HS-5 (cell line): ENCODE measurements at places on chromosomes 5 and 9.

DNA sequence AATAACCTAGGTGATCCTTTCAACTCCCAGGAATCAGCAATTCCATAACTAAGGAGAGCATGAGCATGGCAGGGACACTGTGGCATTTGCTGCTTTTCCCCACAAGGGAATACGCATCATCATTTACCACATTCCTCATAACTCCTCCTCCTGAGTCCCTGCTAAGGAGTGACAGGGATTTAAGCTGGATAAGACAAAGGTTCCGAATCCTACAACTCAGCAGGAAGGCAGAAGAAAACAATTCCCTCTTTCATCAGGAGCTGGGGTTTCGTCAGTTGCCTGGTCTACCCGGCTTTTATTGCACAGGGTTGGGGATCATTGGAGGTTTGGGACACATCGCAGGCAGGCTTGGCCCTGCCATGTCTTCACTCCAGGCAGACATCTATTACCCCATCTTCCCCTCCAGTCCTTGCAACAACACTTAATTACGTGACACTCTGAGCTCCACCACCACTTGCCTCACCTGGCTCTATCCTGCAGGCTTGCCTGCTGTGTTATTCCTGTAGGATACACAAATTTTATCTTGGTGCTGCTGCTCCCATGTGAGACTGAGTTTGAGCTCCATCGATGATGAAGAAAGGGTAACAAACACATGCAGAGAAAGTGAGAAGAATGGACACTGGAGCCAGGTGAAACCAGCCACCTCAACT, 563.0 kb upstream of the KLF4 start:
- no peak for DNase-seq

- no peak for DNase-seq
Measured at GRCh38 chr5:3362606-3362910, 233.1 kb upstream of the IRX1 start.

DNA sequence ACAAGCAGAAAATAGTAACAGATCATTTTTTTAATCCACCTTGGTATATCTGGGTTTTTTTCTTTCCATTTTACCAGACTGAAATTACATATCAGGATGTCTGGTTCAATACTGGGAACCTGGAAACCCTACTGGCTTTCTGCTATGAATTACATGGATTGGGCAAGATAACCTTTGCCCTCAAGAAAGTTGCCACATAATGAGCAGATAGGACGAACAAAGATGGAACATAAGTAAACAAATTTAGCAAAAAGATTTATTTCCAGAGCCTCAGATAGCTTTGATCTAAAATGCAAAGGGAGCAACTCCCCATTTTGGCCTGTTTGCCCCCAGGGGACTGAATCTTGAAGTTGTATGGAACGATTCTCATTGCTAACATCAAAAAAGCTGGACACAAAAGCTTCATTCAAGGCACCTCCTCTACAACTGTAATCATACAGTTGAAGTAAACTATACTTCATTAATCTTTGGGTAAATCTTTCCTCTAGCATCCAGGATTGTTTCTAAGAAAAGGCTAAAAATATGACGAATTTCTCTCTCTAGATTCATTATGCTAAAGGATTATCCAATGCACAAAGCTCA, 131.6 kb upstream of the PTGER4 start:
- no peak for DNase-seq

GRCh38 chr5:79157305-79157704, 45.7 kb downstream of the BHMT start:
- no peak for DNase-seq

- no peak for DNase-seq
Measured at GRCh38 chr5:75659791-75660450, 48.7 kb downstream of the ANKDD1B start.

- DNase-seq: no peak
Measured at GRCh38 chr5:34676416-34676815, 20.3 kb downstream of the RAI14 start.

GRCh38 chr9:136326061-136326760, 1.1 kb upstream of the GPSM1 start:
- DNase-seq: no peak

DNA sequence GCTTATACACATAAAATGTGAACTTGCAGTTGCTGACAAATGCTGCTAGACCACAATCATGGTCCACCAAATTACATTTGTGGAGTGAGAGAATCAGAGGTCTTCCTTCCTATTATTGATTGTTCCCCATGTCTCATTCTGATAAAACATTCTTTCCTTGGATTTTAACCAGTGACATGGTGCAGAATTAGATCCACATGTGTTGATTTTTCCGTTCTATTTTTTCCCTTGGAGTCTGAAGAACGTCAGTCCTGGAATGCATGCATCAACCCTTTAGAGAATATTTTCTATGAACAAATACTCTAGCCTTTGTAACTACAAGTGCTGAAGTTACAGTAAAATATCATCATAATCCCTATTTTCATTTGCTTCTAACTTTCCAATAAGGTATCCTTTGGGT, 170.7 kb upstream of the SPRY4 start:
- no peak for DNase-seq

DNA sequence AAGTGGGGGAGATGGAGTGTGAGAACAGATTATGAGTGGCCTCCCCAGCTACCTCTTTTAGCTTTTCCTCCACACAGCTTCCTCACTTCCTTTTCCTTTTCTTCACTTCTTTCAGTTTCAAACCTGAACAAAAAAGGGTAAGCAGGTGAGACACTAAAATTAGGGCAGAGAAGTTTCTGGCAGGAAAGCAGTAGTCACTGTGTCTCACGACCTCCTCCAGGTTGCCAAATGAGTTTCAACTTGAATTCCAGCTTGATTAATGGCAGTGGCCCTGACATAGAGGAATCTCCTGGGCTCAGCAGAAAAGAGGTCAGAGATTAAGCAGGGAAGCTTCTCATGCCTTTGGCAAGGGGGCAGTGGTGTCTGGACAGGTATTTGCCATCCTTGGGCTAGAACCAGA, 63.7 kb upstream of the SPINK5 start:
- DNase-seq: no peak

DNA sequence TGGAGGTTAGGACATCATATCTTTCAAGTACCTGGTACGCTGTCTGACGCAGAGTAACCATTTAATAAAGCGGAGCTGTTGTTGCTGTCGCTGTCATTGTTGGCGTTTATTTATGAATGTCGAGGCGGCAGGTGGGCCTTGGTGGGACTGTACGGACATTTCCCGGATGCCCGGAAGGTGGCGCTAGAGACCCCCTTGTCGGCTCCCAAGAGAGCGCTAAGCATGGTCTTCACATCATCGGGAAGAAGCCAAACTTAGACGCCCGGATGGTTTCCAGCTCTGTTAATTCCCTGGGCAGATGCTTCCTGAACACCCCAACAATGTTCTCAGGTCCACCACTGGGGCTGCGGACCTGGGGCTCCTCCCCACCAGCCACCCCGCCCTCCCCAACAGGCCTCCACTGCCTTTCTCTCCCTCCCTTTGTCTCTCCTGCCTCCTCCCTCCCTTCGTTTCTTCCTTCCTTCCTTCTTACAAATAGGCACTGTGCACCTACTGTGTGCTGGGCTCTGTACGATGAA, 54.1 kb downstream of the DUSP1 start:
- no peak for DNase-seq

- DNase-seq: no peak
Measured at GRCh38 chr9:10254338-10254737, 358.5 kb downstream of the PTPRD start.

DNA sequence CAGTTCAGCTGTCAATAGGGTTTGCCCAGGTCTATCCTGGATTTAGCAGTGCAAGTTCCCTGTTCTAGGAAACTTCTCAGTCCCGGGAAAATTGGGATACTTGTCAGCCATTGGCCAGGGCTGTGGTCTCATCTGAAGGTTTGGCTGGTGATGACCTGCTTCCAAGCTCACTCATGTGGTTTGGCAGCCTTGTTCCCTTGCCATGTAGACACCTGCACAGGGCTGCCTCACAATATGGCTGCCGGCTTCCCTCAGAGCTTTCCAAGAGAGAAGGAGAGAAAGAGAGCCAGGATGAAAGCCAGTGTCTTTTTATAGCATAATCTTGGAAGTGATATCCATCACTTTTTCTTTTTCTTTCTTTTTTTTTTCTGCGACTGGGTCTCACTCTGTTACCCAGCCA, 37.7 kb upstream of the HMCN2 start:
- DNase-seq: no peak

DNA sequence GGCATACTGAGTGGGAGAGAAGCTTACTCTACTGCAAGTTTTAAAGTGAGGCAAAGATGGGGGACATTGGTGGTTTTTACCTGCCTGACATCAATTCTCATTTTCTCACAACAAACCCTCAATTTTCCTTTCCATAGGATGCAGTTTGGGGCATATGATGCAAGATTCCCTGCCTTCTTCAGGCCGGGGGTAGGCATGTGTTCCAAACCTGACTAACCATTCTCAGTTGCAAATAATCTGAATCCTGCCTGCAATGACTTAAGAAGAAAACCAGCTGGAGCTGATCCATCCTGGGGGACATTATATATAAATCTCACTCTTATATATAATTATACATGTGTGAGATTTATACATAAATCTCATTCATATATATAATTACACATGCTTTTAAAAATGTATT, 223.6 kb upstream of the EFNA5 start:
- DNase-seq: no peak

DNA sequence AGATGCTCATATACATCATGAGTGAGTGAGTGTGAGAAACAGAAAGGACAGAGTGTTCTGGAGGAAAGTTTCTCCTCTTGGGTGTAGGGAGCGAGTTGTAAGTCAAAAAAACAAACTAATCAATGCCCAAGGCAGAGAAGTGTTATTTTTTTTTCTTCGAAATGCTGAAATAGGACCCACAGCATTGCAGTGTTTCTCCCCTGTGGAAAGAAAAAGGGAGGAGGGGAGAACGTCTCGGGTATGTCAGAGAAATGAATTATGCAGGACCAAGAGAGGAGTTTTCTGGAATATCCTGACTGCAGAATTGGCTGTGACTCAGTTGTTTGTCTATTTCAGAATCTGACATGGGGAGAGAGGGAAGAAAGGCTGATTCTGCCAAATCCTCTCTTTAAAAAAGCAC, 337.9 kb upstream of the RFX3 start:
- DNase-seq: no peak

DNA sequence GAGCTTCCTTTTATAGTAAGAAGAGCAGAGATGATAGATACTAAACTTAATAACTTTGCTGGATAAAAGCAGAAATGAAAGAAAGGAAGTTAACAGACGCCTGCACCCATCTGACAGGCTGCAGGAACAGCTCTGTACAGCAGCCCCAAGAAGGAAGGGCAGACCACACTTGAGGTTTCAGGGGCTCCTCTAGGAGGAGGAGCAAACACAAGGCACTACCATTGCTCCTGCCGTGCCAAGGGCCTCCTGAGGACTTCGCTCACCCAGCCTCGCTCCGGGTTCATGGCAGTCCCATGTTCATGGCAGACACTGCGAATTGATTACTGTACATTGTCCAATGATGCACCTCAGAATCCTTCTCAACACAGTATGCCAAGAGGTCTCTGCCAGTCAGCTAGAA, 85.1 kb downstream of the AMBP start:
- no peak for DNase-seq

GRCh38 chr9:78278801-78279200, 18.1 kb upstream of the PSAT1 start:
- DNase-seq: no peak

DNA sequence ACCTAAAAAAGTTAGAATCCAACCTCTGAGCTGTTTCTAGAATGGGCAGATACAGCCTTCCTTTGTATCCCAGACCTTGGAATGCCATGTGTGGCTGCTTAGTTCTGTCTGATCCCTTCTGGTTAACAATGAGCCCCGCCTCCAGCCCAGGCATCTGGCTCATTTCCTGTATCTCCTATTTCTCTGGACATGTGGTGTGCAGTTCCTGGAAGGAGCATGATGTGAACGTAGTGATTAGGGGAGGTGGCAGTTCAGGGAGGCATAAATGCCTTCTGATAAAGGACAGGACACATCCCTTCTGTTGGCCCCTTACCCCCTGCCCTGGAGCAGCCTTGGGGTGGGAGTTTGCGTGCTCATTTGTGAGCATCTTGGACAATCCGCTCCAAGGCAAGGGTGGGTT, 243.0 kb downstream of the ZSWIM6 start:
- DNase-seq: peak; percentile 66

GRCh38 chr9:121819428-121820231, 168.2 kb downstream of the DAB2IP start:
- no peak for DNase-seq

DNA sequence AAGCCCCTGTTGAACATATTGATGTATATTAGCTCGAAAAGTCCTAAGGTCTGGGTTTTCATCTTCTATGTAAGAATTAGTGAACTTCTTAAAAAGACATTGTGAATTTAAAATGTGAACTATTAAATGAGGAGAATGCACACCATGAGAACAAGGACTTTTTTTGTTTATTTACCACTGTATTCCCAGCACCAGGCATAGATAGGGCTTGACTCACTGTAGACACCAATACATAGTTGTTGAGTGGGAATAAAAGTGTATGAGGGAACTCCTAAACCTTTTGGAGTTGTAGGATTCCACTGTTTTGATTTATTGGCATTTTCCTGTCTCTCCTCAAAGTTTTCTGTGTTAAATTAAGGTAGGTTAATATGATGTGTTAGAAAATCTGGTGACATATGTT, 40.3 kb downstream of the NNT start:
- no peak for DNase-seq

GRCh38 chr5:173240091-173241050, 5.4 kb upstream of the NKX2-5 start:
- no peak for DNase-seq

DNA sequence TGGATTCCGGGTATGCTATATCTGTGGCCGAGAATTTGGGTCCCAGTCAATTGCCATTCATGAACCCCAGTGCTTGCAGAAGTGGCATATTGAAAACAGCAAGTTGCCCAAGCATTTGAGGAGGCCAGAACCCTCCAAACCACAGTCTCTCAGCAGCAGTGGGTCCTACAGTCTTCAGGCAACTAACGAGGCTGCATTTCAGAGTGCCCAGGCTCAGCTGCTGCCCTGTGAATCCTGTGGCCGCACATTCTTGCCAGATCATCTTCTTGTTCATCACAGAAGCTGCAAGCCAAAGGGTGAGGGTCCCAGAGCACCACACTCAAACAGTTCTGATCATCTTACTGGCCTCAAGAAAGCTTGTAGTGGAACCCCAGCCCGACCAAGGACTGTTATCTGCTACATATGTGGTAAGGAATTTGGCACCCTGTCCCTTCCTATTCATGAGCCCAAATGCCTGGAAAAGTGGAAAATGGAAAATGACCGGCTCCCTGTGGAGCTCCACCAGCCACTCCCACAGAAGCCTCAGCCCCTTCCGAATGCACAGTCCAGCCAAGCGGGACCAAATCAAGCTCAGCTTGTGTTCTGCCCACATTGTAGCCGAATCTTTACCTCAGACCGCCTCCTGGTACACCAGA, 23.0 kb downstream of the ZNF474 start:
- no peak for DNase-seq

DNA sequence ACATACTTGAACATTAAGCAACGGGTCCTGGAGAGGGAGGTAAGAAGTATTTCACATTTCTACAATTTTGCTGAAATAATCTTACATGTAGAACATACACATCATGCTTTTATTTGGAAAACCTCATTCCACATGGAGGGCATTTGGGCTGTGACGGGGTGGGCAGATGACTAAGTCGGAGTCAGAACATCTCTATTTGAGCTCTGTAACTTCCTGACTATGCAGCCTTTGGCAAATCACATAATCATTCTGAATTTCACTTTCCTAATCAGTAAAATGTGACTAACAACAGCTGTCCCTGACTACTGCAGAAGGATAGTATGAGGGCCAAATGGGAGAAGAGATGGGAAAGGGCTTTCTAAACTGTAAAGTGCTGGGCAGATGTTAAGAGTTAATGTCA, 17.1 kb upstream of the IL6ST start:
- peak; percentile 97 for DNase-seq

- no peak for DNase-seq
Measured at GRCh38 chr9:129354498-129354897, 176.4 kb upstream of the IER5L start.
